ENCODE measurements at places on chromosomes 6 and 20.

DNA sequence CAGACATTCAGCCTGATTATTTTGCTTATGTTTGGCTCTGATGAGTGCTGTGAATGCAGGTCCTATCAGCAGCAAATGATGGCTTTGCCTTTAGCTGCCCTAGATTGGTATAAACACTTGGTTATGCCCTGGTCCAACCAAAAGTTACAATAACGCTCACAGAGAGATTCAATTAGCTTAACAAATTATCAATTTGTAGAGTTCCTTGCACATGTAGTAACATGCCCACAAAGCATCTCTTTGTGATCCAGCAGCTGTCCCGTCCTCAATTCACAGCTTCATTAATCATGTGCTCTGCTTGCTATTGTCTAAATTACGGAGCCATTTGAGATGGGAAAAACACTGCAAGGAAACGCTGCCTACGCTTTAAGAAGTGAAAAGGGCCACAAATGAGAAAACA, 457.9 kb downstream of the HDGFL1 start:
- DNase-seq = peak; percentile 98

DNA sequence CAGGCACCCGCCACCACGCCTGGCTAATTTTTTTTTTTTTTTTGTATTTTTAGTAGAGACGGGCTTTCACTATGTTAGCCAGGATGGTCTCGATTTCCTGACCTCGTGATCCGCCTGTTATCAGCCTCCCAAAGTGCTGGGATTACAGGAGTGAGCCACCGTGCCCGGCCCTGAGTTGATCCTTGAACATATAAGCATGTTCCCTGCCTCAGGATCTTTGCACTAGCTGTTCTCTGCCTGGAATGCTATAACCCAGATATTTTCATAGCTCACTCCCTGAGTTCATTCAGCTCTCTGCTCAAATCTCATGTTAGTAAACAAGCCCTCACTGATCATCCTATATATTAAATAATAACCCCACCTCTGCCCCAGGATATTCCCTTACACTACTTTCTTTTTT, 9.0 kb upstream of the DLK2 start:
- DNase-seq = no peak

DNA sequence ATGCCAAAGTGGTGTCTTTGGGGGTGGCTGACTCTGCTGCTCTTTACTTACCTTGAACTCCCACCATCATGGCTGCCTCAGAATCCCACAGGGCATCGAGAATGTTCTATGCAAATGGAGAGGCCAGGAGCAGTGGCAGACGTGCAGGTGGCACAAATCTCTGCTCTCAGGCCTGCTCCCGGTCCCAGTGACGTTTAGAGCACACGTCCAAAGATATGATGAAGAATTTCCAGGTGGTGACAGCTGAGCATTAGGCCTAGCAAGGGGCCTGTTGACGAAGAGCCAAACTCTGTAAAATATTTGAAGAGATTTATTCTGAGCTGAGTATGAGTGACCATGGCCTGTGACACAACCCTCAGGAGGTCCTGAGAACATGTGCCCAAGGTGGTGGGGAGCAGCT, 19.0 kb upstream of the UNC93A start:
- DNase-seq = no peak

DNA sequence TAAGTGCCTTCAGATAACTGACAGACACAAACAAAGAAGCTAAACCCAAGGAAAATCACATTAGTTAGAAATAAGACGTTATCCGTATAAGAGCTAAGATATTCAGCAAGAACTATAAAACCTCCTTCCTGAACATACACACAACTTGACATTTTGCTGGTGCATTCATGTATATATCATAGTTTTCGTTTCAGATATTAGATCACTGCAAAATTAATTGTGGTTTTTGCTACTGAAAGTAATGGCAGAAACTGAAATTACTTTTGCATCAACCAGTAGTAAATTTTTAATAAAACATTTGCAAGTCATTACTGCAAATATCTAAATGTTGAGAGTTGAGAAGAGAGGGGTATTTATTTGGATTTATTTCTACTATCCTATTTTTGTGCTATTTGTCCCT, 26.1 kb upstream of the KCNQ5 start:
- no peak for DNase-seq

GRCh38 chr20:35917077-35917476, 37.2 kb downstream of the SCAND1 start:
- DNase-seq = no peak

DNA sequence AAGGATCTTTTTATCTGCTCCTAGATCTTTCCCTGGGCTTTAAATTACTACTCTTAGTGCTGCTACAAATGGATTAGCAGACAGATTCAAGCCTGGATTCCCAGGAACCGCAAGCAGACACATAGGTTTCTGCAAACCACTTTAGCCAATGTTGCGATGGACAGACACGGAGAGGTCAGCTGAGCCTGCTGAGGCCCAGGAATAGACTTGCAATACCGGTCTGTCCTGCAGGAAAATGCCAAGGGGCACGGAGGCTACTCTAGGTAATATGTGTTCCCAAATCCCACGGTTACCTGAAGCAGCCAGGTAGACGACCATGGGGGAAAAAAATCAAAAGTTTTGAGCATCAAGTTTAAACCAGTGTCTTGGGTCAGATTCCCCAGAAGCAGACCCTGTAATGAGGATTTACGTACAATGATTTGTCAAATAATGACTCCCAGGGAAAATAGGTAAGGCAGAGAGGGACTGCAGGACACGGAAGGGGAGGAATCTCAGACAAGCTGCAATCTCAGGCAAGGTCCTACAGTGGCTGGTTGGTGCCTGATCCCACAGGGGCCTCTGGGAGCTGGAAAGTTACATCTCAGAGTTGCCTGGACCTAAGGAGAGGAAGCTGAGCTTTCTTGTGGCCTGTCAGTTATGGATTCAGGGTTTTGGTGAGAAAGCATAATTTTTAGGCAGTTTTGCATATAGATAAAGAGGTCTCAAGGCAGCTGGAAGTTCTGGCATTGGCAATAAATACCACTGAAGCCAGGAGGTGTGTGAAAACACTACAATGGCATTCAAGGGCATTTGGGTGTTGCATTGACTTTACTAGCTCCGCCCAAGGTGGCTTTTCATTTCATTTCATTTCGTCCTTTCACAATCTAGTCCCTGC, 12.5 kb downstream of the OTOR start:
- DNase-seq = no peak

- DNase-seq = peak; percentile 40
These were observed 48.1 kb downstream of the PRL start for GRCh38 chr6:22248513-22249308.

GRCh38 chr20:37602634-37603033, 75.0 kb upstream of the BLCAP start:
- no peak for DNase-seq

DNA sequence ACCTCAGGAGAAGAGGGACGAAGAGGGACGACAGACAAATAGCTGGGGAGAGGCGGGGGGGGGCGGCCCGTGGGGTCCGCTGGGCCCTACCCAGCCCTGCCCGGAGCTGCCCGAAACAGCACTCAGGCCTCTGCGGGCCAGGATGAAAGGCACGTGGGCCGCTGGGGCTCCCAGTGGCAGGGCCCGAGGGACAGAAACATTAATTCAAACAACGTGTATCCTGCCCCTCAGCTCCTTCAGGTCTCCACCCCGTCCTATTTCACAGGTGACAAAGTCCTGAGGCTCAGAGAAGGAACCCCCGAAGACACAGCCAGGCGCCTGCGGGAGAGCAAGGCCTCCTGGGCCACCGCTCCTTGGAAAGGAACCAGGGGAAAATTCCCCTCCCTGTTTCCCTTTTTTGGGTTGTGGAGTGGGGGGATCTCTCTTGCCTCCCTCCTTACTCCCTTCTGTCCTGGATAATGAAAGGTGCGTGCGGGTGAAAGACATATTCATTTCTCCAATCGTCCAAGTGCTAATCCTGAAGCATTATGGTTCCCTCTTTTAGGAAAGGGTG, 93.3 kb downstream of the RNASET2 start:
- DNase-seq = no peak

DNA sequence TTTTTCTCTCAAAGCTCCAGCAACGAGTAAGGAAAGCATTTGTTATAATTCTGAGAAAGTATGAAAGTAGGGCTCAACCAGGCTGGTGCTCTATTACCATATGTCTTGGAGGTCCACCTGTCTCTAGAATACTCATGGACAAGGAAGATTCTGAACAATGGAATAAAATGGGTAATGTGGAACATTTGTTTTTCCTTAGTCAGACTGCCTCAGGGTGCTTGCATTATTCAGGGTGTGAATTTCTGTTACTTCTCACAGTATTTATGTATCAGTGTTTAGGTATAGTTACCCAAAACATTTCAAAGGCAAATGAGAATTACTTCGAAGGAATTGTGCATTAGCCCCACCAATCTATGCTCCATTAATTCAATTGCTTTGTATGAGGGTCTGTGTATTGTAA, 586.2 kb upstream of the CITED2 start:
- DNase-seq = peak; percentile 37

DNA sequence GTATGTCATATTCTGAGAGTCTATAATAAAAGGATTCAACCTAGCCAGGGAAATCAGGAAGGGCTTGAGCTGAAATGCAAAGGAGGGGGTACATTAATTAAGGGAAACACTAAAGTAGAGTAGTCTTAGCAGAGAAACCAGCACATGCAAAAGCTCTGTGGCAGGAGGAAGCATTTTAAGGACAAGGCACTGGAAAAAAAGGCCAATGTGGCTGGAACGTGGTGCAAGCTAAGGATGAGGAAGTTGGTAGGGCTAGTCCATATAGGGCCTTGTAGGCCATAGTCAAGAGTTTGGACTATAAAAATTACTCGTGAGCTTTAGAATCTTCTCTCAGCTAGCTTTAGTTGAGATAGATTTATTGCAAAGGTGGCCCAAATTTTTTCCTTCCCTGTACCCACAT, 75.2 kb upstream of the TOP1 start:
- DNase-seq = no peak

DNA sequence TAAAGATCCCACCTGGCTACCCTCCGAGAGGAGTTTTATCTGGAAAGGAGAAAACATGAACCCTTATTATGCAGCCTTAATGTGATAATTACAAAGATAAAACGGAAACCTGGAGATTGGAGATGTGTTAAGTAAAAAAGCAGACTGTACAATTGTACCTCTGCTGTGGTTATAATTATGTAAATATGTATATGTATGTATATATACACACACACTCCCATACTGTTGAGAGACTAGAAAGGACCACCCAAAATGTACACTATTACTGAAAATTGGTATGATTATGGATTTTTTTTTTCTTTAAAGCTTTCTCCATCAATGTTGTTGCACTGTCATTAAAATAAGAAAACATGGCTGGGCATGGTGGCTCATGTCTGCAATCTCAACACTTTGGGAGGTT, 72.1 kb upstream of the BCLAF1 start:
- DNase-seq = no peak

DNA sequence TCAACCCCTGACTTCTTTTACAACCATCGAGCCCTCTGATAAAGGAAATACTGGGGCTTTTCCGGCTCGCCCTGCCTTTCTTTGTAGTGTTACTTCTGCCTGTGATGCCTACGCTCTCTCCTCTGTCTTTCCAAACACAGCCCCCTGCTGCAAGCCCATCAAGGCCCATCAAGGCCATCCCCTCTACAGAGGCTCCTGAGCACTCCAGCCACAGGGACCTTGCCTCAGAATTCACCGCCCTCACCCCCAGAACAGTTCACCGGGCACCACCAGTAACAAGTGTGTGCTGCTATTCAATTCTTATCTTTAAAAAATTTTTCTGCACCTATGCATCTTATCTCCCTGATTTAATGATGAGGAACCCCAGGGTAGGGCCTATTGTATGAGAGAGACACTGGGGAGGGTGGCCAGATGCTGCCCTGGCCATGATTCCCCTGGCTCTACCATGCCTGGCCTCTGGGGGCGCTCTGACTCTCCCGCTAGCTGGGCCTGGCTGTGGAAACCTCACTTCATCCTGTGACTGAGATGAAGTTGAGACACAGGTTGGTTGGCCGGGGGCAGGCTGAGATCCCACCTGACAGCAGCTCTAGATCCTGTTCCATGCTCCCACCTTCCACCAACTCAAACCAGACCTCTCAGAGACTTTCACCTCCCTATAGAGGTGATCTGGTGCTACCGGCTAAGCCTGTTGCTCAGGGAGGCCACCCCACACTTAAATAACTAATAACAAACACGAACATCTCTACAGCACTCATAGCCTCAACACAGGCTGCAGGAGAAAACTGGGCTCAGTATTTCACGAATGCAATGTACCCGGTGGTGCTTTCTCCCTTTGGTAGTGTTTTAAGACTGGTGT, 19.2 kb upstream of the GLP1R start:
- DNase-seq = peak; percentile 25

GRCh38 chr6:127460465-127460864, 1.3 kb upstream of the KIAA0408 start:
- no peak for DNase-seq

- no peak for DNase-seq
These were observed 82.4 kb upstream of the SMLR1 start for GRCh38 chr6:130744576-130745366.

- peak; percentile 36 for DNase-seq
These were observed 36.9 kb downstream of the ARHGAP18 start for GRCh38 chr6:129672881-129673631.

DNA sequence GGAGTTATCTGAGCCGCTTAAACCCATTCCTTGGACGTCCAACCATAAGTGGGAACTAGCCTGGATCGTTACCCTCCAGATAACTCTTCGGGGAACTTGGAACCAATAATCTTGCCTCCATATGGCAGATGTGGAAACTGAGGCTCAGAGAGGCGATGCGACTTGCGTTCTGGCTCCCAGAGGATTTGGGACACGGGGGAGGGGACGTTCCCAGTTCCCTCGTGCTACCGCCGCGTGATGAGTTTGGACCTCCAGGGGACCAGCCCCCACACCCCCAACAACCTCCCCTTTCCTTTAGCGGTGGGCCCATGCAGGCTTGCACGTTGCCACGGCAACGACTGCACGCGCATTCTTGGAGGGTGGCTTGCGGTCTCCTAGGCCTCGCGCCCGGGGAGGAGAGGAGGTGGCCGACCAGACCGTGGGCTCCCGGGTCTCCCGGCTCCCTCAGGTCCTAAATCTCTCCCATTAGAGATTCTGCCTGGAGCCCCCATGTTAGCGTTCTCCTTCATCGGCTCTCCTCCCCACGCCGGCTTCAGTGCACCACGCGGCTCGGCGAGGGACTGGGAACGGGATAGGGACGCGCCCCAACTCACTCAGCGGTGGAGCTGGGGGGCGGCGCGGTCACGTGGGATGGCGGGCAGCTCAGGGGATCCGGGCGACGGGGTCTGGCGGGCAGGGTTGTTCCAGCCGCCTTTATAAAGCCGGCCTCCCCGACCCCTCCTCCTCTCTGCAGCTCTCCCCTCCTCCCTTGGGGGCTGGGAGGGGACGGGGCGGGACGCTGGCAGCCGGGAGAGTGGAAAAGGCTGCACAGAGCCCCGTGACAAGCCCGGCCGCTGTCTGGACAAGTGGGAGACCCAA, at the start of gene PLTP:
Gene PLTP, minus strand, starts transcription at position 670 of the 858 bp plus-strand sequence. CDS start 703 bp downstream, outside the sequence.
- peak; percentile 48 for DNase-seq

GRCh38 chr20:13800728-13801134, 15.9 kb downstream of the NDUFAF5 start:
- peak; percentile 81 for DNase-seq

- DNase-seq = peak; percentile 19
These were observed 207.5 kb downstream of the FOXC1 start for GRCh38 chr6:1817033-1817761.

DNA sequence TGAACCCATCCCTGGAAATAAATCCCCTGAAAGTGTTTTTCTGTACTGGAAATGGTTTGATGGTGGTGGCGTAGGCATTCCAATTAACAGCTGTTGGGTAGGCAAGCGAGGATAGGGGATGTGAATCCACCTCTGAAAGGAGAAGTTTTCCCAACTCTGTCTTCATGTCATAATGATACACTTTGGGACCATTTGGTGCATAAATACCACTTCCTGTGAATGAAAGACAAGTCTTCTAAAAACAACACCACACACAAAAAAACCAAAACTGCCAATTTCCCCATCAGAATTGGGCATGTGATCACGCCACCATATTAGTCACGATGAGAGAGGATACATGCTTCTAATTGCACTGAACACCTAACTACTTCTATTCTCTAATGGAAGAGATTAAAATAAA, 6.4 kb downstream of the VNN2 start:
- DNase-seq = no peak
